GM12891 (cell line): ENCODE measurements at places on chromosomes 13 and 19.

DNA sequence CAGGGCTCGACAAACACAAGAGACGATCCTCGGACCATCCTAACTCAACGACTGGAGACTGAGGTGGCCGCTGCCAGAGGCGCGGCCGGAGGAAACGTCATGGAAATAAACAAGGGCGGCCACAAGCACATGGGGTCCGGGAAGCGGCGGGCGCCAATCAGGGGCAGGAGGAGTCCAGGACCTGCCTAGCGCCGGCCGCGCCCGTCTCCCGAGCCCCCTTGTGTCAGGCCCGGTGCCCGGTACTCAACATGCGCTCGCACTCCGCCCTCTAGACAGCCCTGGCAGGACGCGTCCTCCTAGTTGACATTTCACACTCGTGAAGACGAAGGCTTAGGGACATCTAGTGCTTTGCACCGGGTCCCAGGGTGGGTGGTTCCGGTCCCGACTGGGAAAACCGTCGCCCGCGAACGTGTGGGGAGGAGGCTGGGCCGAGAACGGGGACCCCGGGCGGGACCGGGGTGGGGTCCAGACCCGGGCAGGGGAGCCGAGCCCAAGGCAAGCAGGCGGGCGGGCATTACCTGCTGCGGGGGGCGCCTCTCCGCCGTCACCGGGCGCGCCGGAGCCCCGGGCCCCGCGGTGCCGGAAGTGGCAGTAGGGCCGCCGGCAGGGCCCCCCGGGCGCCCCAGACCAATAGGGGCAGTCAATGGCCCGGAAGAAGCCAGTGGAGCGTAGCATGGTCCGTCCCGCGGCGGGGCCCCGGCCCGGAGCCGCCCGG lies 442 bp downstream of the REXO1 start:
- DNase-seq, result no peak

- DNase-seq, result no peak
Observed at GRCh38 chr13:100789481-100789880, 114.9 kb upstream of the TMTC4 start.

GRCh38 chr13:47146991-47147811 lies 250.3 kb upstream of the HTR2A start:
- peak; percentile 1 for DNase-seq

- DNase-seq, result no peak
Observed at GRCh38 chr13:73547239-73547638, 488.4 kb downstream of the KLF5 start.

DNA sequence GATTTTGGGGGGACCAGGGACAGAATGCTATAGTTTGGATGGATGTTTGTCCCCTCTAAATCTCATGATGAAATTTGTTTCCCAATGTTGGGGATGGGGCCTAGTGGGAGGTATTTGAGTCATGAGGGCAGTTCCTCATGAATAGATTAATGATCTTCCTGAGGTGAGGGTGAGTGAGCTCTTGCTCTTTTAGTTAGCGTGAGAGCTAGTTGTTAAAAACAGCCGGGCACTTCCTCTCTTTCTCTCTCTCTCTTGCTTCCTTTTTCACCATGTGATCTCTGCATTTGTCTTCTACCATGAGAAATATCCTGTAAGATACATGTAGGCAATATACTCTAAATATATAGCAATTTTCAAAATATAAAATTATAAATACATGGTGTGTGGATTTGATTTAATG lies 290.8 kb upstream of the PCDH9 start:
- no peak for DNase-seq
